ENCODE measurements at places on chromosomes 11 and 22. TPM values are rescaled to one million over a fixed set of nuclear protein-coding genes. Genes with fewer than 3 reads are reported as not detected.

- no peak for DNase-seq
Observed at GRCh38 chr11:60343094-60343704, 16.1 kb downstream of the MS4A6E start.

Gene MTA2
- 129 TPM for total RNA-seq

Gene RAD9A
- total RNA-seq: 14.0 TPM

GRCh38 chr11:117189191-117189940 is 9.8 kb upstream of the TAGLN start:
- DNase-seq: no peak

- DNase-seq: no peak
Observed at GRCh38 chr11:22688914-22689313, 22.5 kb downstream of the GAS2 start.

DNA sequence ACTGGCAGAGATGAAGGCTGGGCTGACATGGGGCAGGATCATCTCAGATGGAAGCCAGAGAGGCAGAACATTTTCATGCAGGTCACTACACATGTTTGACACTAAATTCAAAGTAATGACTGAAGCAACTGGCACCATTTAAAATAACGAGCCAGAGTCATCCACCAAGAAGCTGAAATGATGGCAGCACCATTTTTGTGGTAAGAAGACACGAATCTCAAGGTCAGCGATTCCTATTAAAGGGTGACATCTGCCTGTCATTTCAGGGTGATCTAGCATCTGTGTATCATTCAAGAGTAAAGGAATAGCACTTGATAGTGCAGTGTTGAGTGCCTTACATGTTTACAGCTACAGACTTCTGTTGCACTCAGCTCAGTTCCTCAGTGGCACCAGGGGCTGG is 113.4 kb upstream of the C11orf87 start:
- DNase-seq: no peak

- DNase-seq: no peak
Observed at GRCh38 chr22:17882727-17883126, 108.5 kb upstream of the BID start.

DNA sequence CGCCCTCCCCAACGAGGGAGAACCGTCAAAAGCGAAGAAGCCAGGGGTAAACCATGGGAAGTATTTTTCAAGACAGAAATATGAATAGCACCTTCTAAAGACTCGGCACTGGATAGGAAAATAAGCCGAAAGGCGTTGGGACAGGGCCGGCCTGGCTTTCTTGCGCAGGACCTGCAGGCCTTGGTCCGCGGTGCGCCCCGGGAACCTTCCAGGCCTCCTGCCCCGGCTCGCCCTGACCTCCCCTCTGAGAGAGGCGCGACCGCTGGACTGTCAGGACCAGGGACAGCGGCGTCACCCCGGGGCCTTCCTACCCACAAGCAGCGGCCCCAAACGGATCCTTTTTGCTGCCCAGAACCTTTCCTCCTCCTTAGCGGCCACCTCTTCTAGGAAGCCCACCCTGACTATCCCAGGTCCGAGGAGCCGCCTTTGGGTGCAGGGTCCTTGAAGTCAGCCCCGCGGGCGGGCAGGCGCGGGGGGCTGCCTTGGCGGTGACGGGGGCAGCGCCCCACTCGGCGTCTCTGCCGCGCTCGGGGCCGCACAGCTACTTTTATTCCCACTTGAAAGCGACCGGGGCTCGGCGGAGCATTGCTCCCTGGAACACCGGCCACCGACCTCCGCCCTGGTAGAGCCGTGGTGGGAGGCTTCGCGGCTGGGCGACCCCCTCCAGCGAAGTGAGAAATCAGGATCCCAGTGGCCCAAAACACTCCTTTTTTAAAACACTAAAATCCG is 650 bp upstream of the MAPK11 start:
- DNase-seq: no peak

Gene DPAGT1
- total RNA-seq: 8.7 TPM

- DNase-seq: no peak
Observed at GRCh38 chr11:130118636-130119387, 40.8 kb upstream of the ST14 start.

DNA sequence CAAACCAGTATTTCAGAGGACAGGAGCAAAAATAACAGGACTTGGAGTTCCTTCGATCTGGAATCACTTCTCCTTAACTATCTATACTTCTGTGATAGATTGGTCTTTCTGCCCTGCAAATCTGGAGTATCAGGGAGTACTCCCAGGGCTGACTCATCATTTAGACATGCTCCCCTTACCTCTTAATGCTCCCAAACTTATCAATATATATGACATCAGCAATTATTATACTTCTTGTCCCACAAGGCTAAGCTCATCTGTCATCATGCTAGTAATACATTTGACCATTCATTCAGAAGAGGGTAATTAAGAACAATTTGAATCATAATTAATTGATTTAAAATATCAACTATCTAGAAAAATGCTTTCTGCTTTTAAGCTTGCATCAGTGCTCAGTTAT is 163.8 kb downstream of the SWAP70 start:
- no peak for DNase-seq

GRCh38 chr22:48615171-48616008 is 1212.3 kb downstream of the BRD1 start:
- no peak for DNase-seq

- DNase-seq: no peak
Observed at GRCh38 chr11:16311831-16312230, 44.5 kb downstream of the SOX6 start.

DNA sequence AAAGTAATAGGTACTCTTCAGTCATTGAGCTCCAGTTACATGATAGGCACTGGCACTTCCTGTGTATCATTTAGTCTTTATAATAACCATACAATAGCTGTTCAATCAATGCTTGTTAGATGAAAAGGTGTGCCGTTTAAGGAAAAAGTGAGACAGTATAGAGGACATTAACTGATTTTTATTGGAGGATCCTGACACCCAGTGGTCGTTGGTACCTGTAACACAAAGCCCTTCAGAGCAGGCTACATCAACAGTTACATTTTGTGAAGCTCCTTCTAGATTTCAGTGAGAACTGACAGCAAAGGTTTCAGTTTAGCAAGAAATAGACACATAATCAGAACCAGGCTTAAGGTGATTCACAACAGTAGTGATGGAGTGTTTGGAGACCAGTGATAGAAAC is 44.2 kb downstream of the CCDC81 start:
- no peak for DNase-seq

- DNase-seq: no peak
Observed at GRCh38 chr22:32211011-32211410, 6.1 kb upstream of the RFPL2 start.

GRCh38 chr11:92540096-92540495 is 315.5 kb downstream of the FAT3 start:
- DNase-seq: no peak

- DNase-seq: no peak
Observed at GRCh38 chr22:49349841-49350381, 477.8 kb downstream of the BRD1 start.

Gene TPBGL
- total RNA-seq: under 0.01 TPM

Gene LIN7C
- 283 TPM for total RNA-seq

Gene MMP7
- 0.47 TPM for total RNA-seq

DNA sequence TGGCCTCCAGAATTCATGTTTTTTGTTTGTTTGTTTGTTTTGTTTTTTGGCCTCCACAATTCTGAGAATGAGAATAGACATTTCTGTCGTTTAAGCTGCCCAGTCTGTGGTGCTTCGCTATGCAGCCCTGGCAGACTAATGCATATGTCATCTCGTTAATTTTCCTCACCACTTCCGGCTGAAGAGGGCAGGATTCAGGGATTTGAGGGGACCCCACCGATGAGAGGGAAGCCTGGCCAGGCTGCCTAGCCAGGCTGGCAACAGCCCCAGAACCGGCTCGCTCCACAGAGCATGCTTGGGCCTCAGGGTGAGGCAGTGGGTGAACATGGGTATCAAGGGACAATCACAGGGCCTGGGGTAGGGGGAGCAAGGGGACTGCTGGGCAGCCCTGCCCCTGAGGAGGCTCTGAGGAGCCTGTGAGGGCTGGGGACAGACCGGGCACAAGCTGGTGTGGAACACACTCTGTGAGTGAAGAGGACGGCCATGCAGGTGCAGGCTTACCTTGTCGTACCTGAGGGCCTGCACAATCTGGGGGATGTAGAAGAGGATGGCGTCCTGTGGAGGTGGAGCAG is 47.8 kb upstream of the SERPIND1 start:
- no peak for DNase-seq

Gene TMEM123
- total RNA-seq: 101 TPM

GRCh38 chr11:119843877-119844276 is 114.9 kb upstream of the NECTIN1 start:
- no peak for DNase-seq

DNA sequence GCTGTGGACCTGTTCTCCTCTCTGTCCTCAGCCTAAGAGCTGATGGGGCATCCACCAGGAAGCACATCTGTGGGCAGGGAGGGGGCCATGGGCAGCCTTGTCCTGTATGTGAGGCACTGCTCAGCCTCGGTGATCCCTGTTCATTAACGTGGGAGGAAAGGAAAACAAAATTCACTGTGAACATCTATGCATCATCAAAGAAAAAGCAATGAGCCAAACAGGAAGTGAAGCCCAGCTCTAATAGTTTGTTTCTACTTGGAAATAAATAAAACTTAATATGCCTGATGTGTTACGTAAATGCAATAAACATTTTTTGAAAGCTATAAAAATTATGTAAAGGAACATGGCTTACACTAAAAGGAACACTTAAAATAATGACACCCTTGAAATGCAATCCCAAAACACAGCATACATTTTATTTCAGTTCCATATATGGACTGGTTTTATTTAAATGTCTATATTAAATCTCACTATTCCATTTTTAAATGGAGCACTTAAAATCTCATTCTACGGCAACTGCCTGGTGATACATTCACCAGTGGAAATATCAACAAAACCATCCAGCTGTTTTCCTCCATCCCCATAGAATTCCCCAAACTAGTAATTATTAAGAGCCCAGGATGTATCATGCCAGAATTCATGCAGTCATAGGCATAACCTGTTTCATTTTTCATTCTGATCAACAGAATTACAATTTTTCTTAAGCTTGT is 78.3 kb downstream of the ZNF280B start:
- no peak for DNase-seq

Gene IGLL1
- not detected for total RNA-seq

Gene OR52I1
- not detected for total RNA-seq

GRCh38 chr11:128784059-128784804 is 82.9 kb downstream of the KCNJ1 start:
- no peak for DNase-seq

- peak; percentile 34 for DNase-seq
Observed at GRCh38 chr11:12008790-12009616, 577 bp upstream of the DKK3 start.

Gene NUP98
- total RNA-seq: 72.1 TPM
